NB4 (cell line): ENCODE measurements at places on chromosomes 11 and 22.

DNA sequence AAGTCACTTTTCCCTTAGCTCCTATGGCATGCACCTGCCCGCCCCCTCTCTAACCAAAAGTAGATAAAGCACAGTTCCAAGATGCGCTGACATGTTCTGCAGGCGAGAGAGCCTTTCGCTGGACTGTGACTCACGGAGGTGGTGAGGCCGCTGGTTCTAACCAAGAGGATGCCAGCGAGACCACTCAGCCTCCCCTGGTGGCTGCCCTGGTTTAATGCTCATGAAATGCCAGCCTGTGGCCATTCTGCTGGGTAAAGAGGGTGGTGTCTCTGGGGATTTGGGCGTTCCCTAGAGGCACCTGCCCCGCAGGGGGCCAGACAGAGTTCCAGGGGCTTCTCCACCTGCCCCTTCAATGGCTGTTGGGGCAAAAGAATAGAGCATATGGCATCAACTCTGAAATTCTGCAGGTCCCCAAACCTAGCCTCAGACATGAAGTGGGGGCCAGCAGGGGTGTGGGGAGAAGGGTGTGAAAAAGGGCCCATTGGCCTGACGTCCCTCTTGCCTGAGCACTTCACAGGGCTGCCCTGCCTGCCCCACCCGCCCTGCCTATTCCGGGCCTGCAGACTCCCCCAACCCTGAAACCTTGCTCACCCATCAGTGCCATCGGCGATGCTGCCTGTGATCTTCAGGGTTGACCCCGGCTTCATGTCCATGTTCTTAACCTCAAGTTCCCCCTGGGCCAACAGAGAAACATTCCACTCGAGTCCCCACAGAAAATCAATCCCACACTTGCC lies 8.5 kb downstream of the LGALS2 start:
- peak; percentile 39 for DNase-seq

DNA sequence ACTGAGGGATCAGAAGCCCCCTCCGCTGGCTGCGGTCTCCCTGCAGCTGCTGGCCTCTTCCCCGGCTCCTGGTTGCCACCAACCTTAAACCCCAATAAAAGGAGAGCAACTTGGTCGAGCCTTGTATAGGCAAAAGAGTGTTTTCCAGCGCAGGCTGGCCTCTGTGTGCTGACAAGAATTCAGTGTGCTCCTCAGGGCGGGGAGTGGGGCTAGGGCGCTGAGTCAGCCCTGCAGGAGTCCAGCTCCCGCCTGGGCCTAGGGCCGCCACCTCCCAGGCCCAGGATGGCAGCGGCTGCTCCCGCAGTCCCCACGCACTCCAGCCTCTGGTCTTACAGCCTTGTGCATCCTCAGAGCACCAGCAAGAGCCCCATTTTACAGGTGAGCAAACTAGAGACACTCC lies at the start of gene SHISAL1:
SHISAL1 (minus strand) TSS at position 186 of the 400 bp plus-strand sequence. CDS start 12,006 bp downstream, outside the sequence.
- DNase-seq, result no peak

- DNase-seq, result peak; percentile 39
Observed at GRCh38 chr11:108788565-108789199, 123.8 kb downstream of the DDX10 start.

DNA sequence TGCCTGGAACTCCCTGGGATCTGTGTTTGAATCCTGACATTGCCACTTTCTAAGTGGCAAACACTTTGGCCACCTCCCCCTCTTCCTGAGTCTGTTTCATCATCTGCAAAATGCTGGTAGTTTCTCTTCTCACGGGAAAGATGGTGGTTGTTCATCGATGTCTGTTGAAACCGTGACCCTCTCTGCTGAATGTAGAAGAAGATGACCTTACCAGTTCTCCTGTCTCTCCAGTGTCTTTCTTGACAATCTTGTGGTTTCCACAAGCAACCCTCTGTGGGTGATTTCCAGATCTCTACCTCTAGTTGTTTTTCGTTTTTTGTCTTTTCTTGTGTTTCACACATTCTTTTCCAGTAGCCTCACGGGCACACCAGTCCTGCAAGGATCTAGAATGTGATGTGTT lies 27.5 kb downstream of the ZBTB16 start:
- peak; percentile 77 for DNase-seq

DNA sequence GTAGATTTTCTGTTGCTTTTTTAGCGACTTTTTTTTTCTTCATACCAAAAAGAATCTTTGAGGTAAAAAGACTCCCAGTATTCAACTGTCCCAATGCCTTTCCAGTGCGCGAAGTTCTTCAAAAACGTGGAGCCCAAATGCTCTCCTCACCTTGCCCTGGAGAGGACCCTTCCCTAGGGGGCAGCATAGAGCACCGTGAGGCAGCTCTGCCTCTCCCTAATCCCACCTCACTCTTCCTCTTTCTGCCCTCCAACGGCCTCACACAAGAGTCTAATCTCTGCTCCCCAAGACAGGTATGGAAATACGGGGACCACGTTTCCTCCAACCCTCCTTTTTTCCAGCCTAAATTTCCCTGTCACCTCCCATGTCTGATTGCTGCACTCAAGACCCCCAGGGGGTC lies 117.5 kb upstream of the ALX4 start:
- DNase-seq, result peak; percentile 52

GRCh38 chr22:39207141-39208012 lies 37.4 kb downstream of the PDGFB start:
- no peak for DNase-seq

GRCh38 chr11:45051621-45052020 lies 94.8 kb upstream of the PRDM11 start:
- no peak for DNase-seq

GRCh38 chr22:25702571-25703167 lies 39.3 kb upstream of the MYO18B start:
- no peak for DNase-seq

- peak; percentile 28 for DNase-seq
Observed at GRCh38 chr11:72972496-72973128, 158.4 kb downstream of the ATG16L2 start.

- DNase-seq, result peak; percentile 72
Observed at GRCh38 chr22:38623351-38623750, 32.8 kb downstream of the FAM227A start.

DNA sequence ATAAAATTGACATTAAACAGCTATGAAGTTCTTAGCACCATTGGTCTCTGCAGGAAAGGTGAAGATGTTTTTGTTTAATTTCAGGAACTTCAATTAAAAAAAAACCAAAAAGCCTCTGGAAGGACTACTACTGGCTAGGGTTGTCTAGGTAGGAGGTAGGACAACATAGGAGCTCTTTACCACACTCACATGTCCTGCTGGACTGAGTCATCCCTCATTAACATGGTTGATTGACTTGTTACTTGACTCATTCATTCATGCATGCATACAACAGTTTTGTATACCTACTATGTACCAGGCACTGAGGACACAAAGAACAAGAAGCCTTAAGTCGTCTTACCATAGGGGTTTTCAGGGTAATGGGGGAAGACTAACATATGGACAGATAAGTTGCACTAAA lies 216.9 kb upstream of the ARHGAP20 start:
- DNase-seq, result no peak

DNA sequence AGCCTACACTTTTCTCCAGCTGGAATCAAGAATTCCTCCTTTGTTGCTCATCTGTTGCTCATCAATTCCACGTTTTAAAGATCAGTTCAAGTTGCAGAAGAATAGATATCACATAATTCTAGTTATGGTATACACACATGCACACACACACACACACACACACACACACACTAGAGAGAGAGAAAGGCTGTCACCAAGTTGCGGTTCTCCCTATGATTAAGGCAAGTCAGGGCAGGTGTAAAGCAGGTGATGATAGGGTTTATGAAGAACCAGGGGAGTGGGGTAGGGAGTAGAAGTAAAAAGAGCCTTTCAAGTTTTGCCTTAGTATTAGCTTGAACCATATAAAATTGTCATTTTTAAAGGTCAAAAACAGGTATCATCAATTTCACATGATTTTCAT lies 31.7 kb upstream of the TMPRSS4 start:
- DNase-seq, result no peak

GRCh38 chr22:37206841-37207821 lies 5.1 kb downstream of the SSTR3 start:
- no peak for DNase-seq
